ENCODE measurements at places on chromosomes 6 and 20. TPM values are rescaled to one million over a fixed set of nuclear protein-coding genes. Genes with fewer than 3 reads are reported as not detected.

The OR12D3 gene
- total RNA-seq: not detected

The CFAP206 gene
- total RNA-seq: 0.36 TPM

The GHRH gene
- total RNA-seq: not detected

The NDRG3 gene
- total RNA-seq: 74.1 TPM

The C6orf141 gene
- total RNA-seq: 0.65 TPM

The GNAS-AS1 gene
- not detected for total RNA-seq

The C20orf173 gene
- not detected for total RNA-seq

The LCA5 gene
- total RNA-seq: 2.3 TPM

The HTR1B gene
- not detected for total RNA-seq

The PLCB4 gene
- 3.0 TPM for total RNA-seq

The NMBR gene
- not detected for total RNA-seq

The RAET1G gene
- 9.1 TPM for total RNA-seq

The FOXA2 gene
- total RNA-seq: not detected

The TNXB gene
- 139 TPM for total RNA-seq

The RPL10A gene
- total RNA-seq: 1,387 TPM

The MLN gene
- not detected for total RNA-seq

The HLA-DOA gene
- total RNA-seq: 7.3 TPM

Data from adrenal gland (tissue), 19 donors.